ENCODE measurements at places on chromosomes 7 and 10.

- no peak for DNase-seq
Measured at GRCh38 chr7:74665296-74665938, 7.9 kb downstream of the GTF2I start.

- DNase-seq, result no peak
Measured at GRCh38 chr7:41197769-41198168, 505.1 kb downstream of the INHBA start.

GRCh38 chr7:44280636-44280992 lies 44.8 kb downstream of the CAMK2B start:
- DNase-seq, result no peak

DNA sequence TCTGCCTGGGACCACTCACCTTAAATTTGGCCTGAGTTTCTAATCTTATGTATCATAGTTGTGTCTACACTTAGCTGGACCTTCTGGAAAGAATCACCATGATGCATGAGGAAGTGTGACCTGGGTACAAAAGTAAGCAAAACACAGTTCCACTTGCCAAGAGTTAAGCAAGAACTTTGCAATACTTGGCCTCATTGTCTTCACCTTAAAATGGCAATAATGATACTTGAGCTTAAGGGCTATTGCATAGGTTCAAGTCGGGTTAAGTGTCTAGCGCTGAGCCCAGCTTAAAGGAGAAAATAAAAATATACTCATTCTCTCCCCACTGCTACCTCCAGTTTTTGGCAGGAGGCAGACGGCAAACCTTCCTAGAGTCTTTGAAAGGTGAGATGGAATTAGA lies 133.9 kb upstream of the BMPER start:
- no peak for DNase-seq

GRCh38 chr7:139619367-139619657 lies 95.8 kb downstream of the CLEC2L start:
- no peak for DNase-seq

GRCh38 chr7:92835851-92836488 lies 403 bp downstream of the CDK6 start:
- peak; percentile 43 for DNase-seq

DNA sequence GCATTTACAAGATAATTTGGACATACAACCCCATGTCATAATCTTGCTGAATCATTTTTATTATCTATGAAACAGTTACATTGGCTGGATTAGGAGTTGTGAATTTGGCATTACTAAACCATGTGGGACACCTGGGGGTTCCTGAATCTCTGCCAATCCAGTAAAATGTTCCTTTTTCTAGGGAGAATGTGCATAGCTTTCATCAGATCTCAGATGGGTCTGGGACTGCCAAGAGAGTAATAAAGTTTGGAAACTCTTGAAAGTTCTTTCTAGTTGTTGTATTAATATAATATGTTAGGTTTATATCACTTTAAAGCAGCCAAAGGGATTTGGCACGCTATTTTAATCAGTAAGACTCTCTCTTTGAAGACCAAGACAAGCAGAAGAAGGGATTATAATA lies 62.7 kb downstream of the SEMA3E start:
- DNase-seq, result no peak

DNA sequence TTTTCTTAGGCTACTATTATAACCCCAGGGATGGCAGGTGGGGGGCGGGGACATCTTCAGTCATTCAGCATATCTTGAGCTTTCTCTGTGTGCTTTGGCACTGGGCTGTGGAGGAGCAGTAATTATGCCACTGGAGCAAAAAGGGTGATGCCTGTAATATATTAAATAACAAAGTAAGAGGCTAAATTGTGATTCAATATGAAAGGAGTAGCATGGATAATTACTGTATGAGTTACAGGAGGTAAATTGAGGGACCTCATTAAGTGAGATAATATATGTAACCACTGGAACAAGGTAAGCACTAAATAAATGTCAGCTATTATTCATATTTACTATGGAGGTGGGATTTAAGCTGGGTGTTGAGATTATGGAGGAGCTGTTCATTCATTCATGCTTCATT lies 3.3 kb upstream of the STN1 start:
- DNase-seq, result no peak

DNA sequence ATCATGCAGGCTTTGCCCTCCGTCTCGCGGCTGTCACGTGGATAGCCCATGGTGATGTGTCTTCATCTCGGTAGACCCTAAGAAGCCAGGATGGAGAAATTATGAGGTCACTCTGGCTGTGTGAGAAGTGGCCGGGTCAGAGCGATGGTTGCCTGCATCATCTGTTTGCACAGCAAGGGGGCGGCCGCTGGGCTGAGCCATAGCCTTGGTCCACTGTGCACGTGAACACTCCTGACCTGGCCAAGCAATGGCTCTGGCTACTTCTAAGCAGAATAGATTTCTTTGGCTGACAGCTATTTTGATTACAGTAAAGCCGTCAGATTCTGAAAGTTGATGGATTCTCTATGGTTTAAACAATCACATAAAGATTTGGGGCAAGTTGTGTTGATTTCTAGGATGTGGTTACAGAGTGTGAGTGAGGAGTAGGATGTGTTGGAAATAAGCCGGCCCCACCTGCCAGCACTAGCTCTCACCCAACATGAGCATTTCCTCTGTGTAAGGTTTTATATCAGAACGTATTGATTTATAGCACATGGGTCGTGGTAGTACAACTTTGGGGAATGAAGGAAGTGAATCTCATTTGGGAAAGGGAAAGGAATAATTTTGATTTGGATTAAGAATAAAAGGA lies 214.4 kb upstream of the GPR26 start:
- DNase-seq, result no peak

GRCh38 chr7:123797673-123798531 lies 47.1 kb upstream of the HYAL4 start:
- no peak for DNase-seq

DNA sequence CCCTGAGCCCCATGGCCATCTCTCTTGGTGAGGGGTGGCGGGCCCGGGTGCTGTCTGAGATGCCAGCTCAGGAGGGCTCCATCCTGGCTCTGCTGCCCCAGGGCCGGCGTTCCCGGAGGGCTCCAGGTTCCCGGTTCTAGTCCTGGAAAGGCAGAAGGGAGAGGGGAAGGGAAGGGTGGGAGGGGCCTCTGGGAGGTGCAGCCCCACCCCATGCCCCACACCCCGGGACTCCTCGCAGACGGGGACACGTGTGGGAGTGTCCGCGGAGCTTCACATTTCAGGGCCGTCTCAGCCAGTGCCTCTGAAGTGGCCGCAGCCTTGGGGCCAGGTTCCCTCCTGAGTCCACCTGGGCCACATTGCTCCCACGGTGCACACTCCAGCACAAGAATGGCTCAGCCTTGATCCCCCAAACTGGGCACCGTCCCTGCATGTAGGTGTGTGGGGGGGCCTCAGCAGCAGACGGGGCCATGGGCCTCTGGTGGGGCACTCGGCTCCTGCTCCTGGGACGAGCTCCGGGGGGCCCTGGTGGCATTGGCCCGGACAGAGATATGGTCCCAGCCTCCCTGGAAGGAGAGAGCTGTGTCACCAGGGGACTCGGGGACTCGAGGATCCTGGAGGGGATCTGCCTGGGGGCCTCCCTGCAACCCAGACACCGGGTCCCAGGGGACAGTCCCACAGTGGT lies 5.8 kb downstream of the BHLHA15 start:
- DNase-seq, result no peak

DNA sequence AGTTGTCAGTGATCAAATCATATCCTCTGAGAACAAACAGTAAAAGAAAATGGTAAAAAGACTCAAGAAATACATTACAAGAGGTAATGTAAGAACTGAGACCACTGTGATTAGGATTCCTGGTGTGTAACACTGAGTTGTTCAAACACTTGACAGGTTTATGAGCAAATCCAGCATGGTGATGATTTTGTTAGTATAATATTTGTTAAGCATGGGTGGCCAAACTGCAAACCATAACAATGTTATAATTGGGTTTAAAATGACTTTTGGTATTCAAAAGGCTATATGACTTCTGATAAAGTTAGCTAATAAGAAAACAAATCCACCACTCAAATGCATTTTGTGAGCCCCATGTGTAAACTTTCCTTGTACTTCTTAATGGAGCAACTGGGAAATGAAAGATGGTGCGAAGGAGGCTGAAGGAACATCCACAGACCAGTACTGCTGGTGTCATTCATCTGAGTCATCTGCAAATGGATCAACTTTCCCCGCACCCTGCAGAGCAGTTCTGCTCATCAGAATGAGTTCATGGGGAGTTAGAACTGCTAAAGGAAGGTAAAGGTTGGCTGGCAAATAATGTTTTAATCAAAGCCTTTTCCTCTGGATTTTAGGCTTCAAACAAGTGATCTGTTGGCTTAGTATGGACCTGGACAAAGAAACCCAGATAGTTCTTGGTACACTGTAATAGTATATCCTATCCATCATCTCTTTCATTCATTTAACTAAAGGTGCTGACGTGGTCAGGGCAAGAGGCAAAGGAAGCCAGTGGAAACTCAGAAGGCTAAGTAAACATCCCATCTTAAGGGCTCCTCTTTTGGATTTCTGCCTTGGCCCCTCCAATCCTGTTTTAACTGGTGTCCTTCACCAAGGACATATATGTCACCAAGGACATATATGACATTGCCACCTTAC lies 45.0 kb downstream of the AFAP1L2 start:
- no peak for DNase-seq

GRCh38 chr7:137146012-137146455 lies 197.5 kb downstream of the PTN start:
- DNase-seq, result no peak

GRCh38 chr10:4006858-4007257 lies 221.8 kb upstream of the KLF6 start:
- no peak for DNase-seq

- DNase-seq, result no peak
Measured at GRCh38 chr10:103111031-103111917, 81.8 kb downstream of the NT5C2 start.

DNA sequence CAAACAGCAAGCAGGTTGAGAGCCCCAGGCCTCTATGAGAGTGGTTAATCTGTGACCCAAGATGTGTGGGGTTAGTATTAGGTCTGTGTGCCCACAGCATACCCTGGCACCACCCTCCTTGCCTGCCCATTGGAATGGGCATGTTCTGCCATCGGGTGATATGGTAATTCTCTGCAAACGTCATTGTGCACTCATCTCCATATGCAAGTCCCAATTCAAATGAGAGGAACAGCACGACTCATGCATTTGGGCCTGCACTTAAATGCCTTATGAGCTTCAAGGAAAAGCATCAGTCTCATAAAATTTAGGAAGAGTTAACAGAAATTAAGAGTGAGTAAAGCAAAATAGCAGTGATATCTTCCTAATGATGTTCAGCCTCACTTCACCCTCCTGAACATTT lies 133.9 kb upstream of the FGFR2 start:
- DNase-seq, result no peak

GRCh38 chr7:96169439-96169838 lies 152.5 kb downstream of the SLC25A13 start:
- DNase-seq, result no peak

GRCh38 chr7:83579740-83580139 lies 69.2 kb downstream of the SEMA3E start:
- DNase-seq, result no peak

DNA sequence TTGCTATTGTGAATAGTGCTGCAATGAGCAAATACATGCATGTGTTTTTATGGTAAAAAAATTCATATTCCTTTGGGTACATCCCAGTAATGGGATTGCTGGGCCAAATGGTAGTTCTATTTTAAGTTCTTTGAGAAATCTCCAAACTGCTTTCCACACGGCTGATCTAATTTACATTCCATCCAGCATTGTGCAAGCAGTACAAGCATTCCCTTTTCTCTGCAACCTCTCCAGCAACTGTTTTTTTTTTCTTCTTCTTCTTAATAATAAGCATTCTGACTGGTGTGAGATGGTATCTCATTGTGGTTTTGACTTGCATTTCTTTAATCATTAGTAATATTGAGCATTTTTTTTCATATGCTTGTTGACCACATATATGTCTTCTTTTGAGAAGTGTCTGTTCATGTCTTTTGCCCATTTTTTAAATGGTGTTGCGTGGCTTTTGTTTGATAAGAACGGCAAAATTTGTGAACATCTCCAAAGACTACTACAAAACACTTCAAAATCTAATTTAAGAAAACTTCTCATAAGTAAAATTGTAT lies 136.1 kb upstream of the MYO3A start:
- no peak for DNase-seq

DNA sequence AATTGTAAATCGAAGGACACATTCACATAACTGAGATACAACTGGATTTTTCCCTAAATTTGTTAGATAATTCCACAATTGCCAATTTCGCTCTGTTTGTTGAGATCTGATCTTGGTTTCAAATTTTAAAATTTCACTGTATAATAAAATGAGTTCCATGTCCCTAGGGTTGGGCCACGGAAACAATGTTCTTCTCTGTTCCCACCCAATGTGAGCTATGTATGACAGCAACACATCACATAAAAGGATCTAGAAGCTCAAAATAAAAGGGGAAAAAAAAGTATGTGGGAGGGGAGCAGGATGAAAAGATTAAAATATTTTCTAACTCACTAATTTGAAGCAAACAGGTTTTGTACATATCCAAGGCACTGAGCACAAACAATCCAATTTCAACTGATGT lies 287.8 kb upstream of the MKLN1 start:
- no peak for DNase-seq

GRCh38 chr7:36468370-36469101 lies 78.9 kb downstream of the ANLN start:
- DNase-seq, result no peak

DNA sequence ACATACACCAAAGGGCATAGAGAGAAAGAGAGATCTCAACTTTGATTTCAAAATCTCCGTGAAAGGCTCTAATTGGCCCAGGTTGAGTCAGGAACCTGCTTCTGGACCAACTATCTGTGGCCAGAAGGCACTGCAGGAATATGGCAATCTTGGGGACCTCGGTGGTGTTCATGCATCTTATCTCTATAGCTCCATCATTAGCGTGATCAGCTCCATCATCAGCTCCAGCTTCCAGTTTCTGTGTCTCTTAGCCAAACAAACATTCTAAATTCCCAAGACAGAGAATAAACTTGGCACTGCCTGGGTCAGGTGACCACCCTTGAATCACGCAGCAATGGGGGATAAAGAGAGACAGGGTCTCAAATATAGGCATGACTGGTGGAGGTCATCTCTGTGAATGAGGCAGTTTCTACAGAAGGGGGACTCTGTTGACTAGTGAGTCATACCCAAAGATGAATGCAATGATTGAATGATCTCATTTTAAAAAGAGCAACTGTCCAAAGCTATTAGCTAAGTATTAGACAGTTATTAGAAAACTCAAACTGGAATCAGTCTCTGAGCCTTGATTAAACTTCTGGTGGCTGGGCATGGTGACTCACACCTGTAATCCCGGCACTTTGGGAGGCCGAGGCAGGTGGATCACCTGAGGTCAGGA lies 5.4 kb upstream of the NRF1 start:
- no peak for DNase-seq

- no peak for DNase-seq
Measured at GRCh38 chr7:6157685-6158423, 114.6 kb downstream of the CYTH3 start.

GRCh38 chr7:16604054-16604453 lies 41.5 kb downstream of the ANKMY2 start:
- DNase-seq, result no peak

Data from GDM1 (cell line).